T47D (cell line): ENCODE measurements at places on chromosomes 2 and 18.

- DNase-seq = no peak
Observed at GRCh38 chr18:26956863-26957262, 91.4 kb upstream of the AQP4 start.

- DNase-seq = peak; percentile 20
Observed at GRCh38 chr2:86397986-86398385, 43.2 kb upstream of the KDM3A start.

DNA sequence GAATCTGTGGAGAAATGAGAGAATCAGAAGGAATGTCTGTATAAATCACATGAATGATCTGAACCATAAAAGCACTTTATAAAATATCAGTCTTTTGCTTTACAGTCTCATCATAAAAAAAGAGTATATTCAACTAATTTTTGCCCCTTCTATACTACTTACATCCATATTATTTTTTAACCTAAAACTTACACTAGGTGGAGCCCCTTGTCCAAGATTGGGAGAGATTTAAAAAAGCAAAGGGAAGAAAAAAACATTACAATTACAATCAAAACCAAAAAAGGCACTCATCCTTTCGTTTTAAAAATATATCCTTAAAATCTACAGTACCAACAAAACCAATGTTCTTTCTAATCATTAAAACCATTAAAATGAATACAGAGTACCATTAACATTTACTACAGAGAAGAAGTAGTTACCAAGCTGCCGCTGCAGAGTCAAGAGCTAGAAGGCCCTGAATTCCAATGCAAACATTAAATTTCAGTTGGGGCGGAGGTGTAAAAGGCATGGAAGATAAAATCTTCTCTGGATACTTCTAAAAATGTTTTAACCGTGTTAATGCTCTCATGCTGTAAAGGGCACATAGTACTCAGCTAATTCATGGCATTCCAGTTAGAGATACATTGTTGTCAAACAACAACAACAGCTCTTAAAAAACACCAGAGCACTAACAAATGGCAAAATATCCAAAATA lies 56.7 kb upstream of the EPB41L3 start:
- no peak for DNase-seq

GRCh38 chr2:9150906-9151305 lies 55.7 kb upstream of the ASAP2 start:
- DNase-seq = no peak

DNA sequence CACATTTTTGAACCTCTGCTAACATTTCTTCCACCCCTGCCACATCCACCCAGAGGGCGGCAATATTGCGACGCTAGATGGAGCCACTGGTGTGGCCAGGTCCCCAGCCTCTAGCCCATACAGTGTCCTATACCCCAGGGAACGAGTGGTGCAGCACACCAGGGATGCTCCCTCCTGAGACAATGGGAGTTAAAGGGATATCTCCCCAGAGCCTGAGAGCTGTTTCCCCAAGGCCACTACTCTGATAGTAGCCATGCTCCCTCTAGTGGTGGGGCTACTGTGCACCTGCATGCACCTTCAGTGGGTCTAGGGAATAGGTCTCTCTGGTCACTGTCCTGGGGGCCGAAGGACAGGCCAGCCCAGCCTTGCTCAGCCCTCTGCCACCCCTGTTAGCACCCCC lies 336.4 kb upstream of the FSHR start:
- DNase-seq = peak; percentile 30

- DNase-seq = no peak
Observed at GRCh38 chr18:73683409-73684238, 464.0 kb downstream of the FBXO15 start.

- DNase-seq = no peak
Observed at GRCh38 chr2:14776216-14776615, 143.7 kb downstream of the LRATD1 start.

GRCh38 chr2:118577202-118577601 lies 270.2 kb downstream of the EN1 start:
- no peak for DNase-seq

DNA sequence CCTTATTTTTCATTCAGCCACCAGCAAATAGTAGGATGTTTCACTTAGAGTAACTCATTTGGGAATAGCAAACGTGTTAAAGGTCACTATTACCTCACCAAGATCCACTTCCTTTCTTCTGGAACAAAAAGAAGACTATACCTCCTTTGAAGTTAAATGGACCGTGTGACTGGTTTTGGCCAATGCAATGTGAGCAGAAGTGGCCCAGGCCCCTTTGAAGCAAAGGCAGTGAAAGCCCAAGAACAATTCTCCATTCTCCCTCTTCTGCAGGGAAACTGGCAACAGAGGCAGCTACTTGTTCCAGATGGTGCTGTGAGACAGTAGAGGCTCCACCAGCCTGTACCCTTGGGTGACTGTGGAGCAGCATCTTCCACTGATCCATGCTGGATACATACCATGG lies 11.3 kb upstream of the MALL start:
- no peak for DNase-seq

DNA sequence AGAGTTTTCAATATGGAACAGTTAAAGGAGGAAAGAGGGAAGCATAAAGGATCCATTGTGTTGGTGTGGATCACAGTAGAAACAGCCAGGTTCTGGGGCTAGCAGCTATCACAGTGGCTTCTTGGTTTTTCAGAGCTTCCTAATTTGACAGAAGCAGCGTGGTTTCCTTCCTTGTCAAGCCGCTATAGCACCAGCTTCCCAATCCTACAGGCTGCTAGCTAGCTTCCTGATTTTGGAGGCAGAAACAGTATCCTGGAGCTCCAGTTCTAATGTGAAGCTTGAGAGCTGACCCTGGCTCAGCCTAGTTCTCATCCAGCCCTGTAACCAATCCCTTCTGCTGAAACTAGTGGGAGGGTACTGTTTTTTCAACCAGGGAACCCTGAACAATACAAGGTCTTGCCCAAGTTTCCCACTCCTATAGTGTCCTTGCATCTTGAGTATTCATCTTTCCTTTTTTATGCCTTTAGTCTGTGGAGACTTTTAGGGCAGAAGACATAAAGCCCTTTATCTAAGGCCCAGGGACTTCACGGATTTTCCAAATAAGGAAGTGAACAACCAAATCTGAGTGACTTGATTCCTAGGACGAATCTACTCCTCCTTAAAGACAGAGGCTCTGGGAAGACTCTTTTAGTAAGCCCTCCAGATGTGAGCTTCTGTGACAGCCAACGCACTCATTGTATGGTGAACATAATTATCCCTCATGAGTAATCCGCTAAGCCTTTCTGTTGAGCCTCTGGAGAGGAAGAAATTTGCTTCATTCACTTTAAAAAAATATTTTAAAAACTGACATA lies 33.8 kb downstream of the CCDC93 start:
- no peak for DNase-seq

- DNase-seq = no peak
Observed at GRCh38 chr2:207960090-207960489, 65.2 kb downstream of the PLEKHM3 start.

- no peak for DNase-seq
Observed at GRCh38 chr2:14587119-14587518, 45.4 kb upstream of the LRATD1 start.

DNA sequence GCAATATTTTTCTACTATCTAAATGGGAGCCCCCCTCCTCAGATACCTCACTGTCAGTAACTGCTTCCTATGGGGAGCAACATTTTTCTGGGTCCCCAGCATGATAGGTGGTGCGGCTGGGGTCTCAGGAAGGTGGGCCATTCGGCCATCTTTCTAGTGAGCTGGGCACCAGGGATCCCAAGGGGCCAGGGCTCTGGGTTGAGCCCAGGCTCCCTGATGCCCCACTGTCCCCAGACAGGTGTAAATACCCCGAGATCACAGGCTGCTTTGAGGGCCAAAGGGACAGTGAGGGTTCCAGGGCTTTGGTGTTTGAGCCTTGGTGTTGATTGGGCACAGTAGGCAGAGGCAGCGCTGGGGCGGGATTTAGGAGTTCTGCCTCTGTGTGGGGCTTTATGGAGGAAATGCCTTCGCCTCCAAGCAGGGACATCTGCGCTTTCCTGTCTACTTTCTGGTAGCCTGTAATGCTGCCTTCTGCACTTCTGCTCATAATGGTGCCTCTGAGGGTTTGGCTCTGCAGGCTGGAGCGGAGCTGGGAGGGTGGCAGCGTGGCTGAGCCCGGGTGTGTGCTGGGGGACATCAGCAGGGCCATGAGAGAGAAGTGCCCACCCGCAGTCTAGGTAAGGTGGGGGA lies 5.3 kb downstream of the ITM2C start:
- DNase-seq = no peak

- peak; percentile 88 for DNase-seq
Observed at GRCh38 chr2:105443617-105444598, 45.1 kb upstream of the FHL2 start.

GRCh38 chr2:162369551-162369950 lies 25.6 kb downstream of the GCA start:
- no peak for DNase-seq

GRCh38 chr2:61620244-61621159 lies 82.3 kb upstream of the XPO1 start:
- no peak for DNase-seq

DNA sequence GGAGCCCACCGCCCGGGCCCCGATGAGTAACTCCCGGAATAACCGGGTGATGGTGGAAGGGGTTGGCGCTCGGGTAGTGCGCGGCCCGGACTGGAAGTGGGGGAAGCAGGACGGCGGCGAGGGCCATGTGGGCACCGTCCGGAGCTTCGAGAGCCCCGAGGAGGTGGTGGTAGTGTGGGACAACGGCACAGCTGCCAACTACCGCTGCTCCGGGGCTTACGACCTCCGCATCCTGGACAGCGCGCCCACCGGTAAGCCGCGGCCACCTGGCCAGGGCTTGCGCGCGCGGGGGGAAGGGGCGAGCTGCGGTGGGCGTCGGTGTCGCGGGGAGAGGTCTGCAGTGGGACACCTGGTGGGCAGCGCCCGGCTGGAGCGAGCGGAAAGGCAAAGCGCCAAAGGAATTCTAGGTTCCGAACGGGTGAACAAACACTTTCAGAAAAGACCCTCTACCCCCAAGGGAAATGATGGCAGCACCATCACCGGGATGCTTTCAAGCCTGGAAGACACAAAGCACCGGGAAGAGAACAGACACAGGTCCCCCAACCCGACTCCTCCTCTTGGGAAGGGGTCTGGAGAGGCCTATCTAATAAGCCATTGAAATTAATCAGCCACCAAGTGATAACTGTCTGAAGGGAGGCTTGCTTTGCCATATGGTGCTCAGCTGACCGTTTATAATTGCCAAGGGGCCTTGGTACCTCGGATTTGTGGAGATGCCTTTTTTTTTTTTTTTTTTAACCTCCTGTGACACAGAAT lies 1.1 kb downstream of the MIB1 start:
- DNase-seq = no peak

DNA sequence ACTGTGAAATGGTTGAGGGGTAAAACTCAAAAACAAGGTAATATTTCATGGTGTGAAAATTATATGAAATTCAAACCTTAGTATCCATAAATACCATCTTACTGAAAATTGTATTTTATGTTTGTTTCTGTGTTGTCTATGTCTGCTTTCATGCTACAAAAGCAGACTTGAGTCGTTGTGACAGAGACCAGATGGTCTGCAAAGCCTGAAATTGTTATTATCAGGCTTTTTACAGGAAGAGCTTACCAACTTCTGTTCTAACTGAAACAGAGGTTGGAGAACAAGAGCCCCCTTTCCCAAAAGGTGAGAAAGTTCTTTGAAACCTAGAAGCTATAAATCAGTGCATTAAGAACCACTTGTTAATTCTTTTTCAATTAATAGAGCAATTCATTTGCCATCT lies 110.0 kb downstream of the COL4A4 start:
- no peak for DNase-seq
